ENCODE measurements at places on chromosomes 1 and 21.
A peak's percentile ranks its signal among the peaks of the same experiment; 100 is the strongest.

DNA sequence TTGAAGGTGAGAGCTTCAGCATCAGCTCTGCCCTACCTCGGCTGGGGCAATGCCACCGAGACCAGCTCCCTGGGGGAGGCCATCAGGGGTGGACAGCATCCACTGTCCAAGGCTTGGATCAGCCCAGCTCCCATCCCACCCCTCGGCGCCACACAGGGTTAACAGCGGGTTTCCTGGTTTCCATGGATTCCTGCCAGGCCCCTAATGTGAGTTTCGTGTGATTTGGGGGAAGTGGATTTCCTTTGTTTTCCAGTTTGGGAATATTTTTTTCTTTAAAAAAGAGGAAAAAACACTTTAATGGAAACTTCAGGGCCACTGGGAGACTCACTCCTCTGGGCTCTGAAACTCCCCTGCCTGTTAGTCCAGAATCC, 34.3 kb downstream of the CASZ1 start:
- DNase-seq = no peak

DNA sequence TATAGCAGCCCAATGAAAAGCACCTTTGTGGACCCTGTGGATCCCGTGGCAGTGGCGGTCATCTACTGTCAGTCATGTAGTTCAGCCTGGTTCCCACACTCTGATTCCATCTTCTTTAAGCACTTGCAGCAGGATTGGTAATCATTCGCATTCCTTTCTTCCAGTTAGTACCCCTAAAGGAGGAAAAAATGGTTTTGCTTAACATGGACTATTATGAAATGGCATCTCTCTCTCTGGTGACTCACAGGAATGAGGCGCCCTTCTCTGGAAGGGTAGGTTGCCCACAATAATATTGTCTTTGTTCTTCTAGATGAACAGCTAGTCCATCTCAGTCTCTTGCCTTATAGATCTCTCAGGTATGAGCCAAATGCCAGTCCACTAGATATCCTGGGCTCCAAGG, 127.9 kb upstream of the MROH9 start:
- DNase-seq = no peak

- DNase-seq = no peak
Measured at GRCh38 chr1:87501738-87502137, 173.1 kb downstream of the LMO4 start.

DNA sequence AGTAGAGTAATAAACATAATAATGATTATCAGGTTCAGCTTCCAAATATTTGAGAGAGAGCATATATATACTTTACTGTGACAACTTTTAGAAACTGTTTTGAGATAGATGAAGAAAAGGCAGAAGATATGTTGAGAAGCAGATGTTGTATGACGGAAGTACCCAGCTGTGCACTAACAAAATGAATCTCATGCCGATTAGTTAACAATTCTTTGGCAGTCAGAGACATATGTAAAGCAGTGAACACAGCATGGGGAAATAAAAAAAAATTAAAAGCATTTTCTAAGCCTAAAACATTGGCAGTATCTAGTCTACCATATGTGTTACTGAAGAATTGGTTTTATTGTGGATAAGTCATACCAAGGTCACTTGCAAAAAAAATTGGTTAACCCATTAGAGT, 51.8 kb downstream of the MAGI3 start:
- no peak for DNase-seq

- no peak for DNase-seq
Measured at GRCh38 chr1:25030674-25031589, 100.9 kb upstream of the RUNX3 start.

DNA sequence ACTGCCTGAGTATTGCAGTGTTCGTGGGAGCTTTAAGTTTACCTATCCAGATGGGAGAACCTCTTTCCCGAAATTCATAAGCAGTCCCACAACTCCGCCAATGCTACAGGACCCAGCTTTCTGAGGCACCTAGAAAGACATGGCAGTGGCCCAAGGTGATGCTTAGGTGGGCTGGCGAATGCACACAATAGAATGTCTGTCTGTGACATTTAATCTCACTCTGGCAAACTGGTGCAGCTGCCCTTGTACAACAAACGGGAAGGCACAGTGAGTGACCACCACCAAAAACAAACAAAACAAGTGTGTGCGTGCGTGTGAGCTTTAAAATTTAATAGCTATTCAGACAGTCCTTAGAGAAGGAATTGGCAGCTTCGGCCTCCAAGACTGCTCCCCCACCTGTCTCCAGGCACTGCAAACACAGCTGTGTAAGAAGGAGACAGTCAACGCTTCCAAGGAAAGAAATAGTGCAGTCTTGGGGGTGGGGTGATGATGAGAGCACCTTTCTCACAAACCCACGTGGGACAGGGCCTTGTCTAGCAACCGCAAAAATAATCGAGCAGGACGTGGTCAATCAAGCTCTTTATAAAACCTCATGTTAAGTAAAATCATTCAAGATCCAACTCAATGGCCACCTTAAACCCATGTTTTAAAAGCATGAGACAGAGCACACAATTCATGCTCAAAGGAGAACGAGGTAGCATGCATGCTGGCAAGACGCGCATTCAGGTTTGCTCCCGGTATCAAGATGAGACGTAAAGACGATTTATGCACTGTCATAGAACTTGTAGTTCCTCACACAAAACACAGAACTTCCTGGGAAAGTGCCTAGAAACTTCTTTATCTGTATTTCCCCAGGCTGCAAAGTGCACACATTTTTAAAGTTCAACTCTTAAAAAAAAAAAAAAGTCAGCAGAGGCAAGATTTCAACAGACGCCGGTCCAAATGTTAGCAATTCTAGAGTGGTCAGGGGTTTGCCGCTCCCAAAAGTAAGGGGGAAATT, 84.1 kb downstream of the TM2D1 start:
- DNase-seq = peak; percentile 23

GRCh38 chr1:24742090-24742938, 2.9 kb upstream of the CLIC4 start:
- no peak for DNase-seq

GRCh38 chr1:41802532-41803501, 115.9 kb downstream of the HIVEP3 start:
- DNase-seq = peak; percentile 68

- no peak for DNase-seq
Measured at GRCh38 chr1:176542352-176542751, 79.4 kb downstream of the PAPPA2 start.

DNA sequence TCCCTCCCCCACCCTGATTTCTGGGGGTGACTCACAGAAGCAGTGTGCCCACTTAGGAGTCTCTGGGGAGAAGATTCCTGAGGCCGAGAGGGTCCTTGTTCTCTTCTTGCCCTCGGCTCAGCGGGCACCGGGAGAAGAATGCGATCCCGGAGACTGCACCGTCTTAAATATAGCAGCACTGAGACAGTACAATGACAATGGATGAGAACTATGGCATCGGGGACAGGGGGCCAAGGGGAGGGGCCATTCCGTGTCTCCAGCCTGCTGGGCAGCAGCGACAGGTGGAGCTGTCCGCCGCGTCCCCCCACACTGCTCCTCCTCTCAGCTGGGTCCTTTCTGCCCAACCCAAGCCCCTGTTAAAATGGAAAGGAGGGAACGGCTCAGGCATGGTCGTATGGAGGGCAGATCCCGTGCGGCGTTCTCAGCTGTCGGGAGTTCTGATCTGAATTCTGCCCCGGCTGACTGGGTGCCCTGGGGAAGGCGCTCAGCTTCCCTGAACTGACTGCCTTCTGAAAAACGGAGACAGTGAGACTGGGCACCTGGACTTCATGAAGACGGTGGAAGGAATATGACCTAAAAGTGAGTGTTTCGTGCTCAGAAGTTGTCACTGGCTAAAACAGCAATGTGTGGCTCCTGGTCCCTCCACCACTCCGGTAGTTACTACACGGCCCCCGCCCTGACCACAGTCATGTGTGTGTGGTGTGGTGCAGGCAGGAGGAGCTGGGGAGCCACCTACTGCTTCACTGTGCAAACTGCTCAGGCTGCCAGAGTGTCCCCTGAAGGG, at the start of gene MYOM3:
Gene MYOM3 (minus strand): TSS at position 140 of the 784 bp plus-strand sequence. CDS start 3,499 bp downstream, outside the sequence.
- peak; percentile 74 for DNase-seq

DNA sequence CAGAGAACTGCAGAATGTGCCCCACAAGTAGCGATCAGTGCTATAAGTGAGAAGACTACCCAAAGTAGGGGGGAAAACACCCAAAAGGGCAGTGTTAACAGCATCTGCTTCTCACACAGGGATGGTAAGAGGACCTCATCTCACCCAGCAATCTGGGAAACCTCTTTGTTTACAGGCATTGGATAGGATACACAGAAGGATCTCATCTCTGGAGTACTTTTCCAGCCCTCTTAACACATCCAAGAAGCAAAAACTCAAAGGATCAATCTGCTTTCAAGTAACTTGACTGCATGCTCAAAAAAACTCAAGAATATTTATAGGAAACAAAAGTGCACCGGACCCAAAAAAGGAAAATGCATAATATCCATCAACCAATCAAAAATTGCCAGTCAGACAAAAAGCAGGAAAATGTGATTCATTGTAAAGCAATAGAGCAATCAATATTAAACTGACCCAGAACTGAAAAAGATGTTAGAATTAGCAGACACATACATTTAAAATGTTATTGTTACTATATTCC, 311.0 kb upstream of the CXADR start:
- no peak for DNase-seq

DNA sequence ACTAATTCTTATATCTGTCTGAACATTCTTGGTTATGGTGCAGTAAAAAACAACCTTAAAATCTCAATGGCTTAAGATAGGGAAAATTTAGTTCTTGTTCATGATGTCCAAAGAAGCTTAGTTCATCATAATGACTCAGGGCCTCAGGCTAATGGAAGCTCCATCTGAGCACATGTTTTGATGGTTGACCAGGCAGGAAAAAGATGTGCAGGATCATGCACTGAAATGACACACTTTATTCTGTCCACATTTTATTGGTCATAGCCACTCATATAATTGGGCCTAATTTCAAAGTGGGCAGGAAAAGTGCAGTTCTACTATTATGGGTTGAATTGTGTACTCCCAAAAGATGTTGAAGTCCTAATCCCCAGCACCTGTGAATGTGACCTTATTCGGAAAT, 198.2 kb downstream of the CENPF start:
- DNase-seq = no peak

GRCh38 chr21:34205811-34206571, 132.6 kb downstream of the MRPS6 start:
- DNase-seq = no peak

DNA sequence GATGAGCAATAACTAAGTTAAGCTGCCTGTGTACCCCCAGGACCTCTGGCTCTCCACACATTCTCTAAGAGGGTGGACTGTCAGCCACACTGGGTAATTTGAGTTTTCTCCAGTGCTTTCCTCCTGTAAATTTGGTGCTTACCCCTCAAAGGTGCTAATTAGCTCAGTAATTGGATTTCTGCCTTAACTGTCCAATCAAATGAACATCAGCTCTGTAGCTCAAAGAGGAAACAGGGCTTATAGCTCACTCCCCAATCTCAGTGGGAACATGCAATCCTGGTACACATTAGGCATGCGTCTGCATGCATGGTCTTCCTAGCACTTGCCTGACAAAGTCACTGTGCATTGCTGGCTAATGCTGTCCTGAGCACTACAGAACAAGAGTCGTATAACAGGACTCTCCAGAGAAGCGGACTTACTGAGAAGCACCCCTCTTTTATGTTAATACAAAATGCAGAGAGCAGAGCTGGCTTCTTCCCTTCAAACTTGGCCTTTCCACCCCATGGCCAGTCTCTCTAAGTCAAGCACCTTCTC, 110.1 kb downstream of the NTPCR start:
- DNase-seq = no peak

DNA sequence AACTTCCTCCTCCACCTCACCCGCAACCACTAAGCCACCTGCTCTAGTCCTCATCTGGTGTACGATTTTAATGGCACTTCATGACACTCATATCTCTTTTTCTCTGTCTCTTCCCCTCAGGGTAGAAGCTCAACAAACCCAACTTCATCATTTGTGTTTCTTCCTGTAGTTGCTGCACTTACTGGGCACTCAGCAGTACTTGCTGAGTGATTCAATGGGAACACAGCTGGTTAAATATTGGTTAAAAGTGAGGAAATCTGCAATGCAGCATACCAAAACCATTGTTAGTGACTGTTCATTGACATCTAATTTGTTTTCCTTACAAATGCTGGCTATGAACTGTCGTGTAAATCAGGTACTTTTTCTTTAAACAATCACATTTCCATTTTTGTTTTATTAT, 541.1 kb upstream of the PRMT6 start:
- no peak for DNase-seq

DNA sequence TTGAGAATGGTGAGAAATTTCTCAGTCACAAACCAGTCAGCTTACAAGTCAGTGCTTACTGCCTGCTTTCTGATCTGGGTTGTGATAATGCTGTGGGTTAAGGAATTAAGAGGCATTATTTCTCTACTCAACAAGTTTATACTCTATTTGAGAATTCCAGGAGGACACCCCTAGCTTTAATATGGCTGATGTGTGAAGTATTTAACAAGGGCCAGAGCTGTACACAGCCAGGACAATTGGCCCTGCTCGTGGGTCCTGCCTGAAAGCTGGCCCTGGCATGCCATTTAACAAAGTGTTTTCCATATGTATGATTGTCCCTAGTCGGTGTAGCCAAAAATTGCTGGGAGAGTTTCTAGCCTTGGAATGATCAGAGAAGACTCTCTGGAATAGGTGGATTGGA, 43.2 kb downstream of the HHAT start:
- DNase-seq = no peak

DNA sequence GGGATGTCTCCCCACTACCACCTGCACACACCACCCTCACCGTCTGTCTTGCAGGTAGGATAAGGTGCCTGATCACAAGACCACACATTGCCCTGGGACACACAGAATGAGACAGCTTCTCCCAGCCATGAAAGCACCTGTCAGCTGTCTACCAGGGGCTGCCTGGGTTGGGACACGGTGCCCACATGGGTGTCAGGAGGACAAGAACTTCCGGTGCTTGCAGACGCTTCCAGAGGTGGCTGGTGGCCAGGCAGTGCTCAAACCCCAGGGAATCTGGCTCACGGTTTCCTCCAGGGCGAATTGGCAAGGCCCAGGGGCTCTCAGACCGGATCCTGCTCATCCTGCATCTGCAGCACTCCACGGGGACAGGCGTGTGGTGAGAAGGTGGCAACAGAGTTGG, 182.6 kb upstream of the ARHGEF16 start:
- DNase-seq = peak; percentile 32
